Activated T-cell treated with anti-CD3 and anti-CD28 coated beads for 1 hour (primary cell): ENCODE measurements at places on chromosomes 2 and 18.
A peak's percentile ranks its signal among the peaks of the same experiment; 100 is the strongest.

GRCh38 chr2:32262105-32262504 lies 2.6 kb downstream of the NLRC4 start:
- no peak for DNase-seq

GRCh38 chr2:62717503-62718081 lies 12.1 kb downstream of the EHBP1 start:
- no peak for DNase-seq

GRCh38 chr2:125259451-125259850 lies 1234.4 kb downstream of the CNTNAP5 start:
- no peak for DNase-seq

DNA sequence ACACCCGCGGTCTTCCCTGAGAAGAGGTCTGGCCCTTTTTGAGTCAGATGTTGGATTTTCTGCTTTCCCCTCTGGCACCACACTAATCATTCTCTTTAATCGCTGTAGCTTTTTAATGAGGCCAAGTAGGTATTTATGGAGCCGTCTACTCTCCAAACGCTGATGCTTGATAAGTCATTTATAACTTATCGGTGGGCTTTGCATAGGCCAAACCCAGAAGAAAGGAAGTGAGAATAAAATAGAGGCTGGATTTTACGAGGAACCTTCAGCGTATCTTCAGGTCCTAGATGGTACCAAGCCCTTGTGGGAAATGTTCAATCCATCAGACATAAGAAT lies 142.5 kb upstream of the CTAGE1 start:
- DNase-seq, result no peak

DNA sequence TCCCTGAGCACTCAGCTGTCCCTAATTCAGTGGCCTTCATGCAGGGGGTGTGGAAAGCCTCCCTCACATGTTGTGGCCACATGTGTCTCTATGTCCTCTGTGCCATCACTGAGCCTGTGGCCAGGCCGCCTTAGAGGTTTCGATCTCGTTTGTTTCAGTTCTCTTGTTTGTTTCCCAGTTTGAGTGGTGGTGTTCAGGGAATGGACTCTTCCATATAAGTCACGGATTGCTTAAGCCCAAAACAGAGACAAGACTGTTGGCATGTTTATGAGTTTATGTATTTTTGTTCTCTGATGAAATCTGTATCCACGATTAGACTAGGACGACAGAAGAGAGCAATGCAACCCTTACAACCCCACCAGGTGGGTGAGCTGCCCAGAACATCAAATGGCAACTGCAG lies 134.5 kb downstream of the CCBE1 start:
- no peak for DNase-seq

GRCh38 chr2:170467568-170468422 lies 247.3 kb upstream of the SP5 start:
- DNase-seq, result no peak

- peak; percentile 57 for DNase-seq
Measured at GRCh38 chr18:74597034-74597661, 522 bp upstream of the ZNF407 start.

- DNase-seq, result no peak
Measured at GRCh38 chr18:50002781-50003180, 189.4 kb upstream of the ACAA2 start.

DNA sequence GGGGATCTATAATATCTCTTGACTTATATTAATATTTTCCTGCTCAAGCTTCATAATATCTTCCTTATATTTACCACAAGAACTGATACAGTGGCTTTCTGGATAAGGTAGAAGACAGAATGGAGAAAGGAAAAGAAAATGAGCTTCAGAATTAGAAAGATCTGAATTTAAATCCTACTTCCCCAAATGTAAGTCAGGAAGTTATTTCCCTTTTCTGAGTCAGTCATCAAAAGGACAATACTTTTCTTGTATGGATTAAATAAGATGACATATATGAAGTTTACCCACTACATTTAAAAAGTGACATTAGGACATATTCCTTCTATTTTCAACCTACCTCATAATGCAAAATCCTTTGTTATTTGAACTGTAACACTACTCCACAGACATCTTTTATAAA lies 19.0 kb downstream of the KRCC1 start:
- DNase-seq, result no peak

- no peak for DNase-seq
Measured at GRCh38 chr2:62054916-62055450, 140.9 kb upstream of the B3GNT2 start.

DNA sequence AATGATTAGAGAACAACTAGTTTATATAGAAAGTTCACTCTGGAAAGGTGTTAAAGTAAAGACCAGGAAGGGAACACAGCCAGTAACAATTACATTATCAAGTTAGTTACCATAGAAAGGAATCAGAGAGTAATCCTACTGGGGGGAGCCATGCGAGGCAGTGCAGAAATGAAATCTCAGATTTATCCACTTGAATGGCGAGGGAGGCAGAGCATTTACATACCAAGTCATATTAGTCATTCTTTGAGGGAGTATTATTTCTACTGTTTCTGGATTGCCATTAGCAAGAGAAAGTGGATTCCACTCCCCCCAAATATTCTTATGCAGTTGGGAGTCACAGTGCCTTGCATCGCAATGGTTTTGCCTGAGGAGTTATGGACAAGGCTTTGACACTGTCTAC lies 472.7 kb upstream of the TRIB2 start:
- no peak for DNase-seq

DNA sequence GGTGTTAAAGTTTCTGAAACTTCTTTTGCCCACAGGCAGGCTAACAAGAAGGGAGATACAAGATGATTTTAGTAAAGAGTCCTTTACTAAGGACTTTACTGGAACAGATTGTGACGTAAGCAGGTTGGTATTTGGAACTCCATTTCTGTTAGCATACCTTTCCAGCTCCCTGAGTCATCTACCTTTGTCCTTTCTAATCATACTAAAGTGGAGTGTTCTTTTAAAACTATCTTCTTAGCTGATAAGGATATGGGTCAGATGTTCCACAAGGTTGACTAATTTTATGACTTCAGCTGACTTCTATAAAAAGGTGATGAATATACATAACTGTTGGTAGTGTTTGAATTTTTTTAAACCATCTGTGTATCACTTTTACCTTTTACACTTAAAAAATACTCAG lies 21.1 kb downstream of the UGP2 start:
- no peak for DNase-seq

DNA sequence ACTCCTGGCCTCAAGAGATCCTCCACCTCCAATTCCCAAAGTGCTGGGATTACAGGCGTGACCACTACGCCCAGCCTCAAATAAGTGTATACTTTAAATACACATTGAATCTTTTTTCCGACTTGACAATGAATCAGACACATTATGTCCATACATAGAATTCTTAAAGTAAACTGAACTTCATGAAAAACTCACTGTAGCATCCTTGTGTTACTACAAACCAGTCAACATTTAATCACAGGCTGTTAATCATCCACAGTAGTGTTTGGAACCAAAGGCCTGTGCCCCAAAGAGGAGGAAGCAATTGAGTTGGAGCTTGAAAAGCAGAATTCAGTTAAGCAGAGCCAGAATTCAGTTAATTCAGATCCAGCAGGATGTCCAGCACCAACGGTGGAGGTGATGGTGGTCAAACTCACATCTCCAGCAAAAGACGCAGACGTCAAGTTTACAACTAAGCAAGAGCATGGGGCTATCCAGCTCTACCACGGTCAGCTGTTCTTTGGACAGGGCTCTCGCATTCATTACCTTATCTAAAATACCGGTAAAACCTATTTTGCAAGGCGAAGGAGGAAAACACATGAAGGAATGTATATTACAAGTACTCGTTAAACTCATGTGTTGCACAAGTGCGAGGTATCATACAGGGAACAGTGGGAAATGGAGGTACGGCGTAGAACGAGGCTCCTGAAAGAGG lies 1.2 kb downstream of the SLC39A6 start:
- DNase-seq, result no peak

DNA sequence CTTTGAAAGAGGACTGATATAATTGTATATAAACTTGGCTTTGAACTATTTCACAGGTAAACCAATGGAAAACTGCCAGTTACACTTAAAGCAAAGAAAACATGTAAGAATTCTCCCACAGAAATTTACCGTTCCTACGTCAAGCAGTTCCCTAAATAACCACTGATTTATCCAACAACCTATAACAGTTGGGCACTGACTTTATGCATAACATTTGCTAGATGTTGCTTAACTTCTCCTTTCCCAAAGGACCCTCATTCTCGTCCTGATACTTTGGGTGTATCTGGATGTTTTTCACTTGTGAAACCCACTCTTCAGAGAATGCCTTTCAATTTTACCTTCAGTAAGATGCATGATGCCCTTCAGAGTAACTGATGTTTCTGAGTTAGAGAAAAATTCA lies 43.8 kb downstream of the STAT1 start:
- no peak for DNase-seq

DNA sequence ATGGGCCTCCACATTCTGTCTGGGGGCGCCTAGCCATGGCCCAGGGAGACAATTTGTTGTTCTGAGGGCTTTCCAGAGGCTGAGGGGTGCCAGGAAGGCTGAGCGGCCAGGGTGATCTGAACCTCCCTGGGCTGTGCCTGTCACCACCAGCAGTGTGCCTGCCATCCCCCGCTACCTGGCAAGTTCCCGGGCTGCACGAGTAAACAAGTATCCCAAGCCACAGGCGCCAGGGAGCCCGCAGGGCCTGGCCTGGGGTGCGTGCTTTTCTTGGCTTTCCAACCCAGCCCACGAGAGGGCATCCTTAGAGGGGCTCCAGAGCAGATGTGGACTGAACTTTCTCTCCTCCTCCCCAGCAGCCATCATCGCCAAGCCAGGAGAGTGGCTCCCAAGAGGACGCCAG lies 35.1 kb upstream of the B3GNT7 start:
- DNase-seq, result no peak

- no peak for DNase-seq
Measured at GRCh38 chr2:67085146-67085545, 312.0 kb upstream of the ETAA1 start.

- DNase-seq, result no peak
Measured at GRCh38 chr2:241726459-241726858, 8.0 kb upstream of the D2HGDH start.

GRCh38 chr18:12540751-12541150 lies 117.2 kb downstream of the SPIRE1 start:
- DNase-seq, result no peak

DNA sequence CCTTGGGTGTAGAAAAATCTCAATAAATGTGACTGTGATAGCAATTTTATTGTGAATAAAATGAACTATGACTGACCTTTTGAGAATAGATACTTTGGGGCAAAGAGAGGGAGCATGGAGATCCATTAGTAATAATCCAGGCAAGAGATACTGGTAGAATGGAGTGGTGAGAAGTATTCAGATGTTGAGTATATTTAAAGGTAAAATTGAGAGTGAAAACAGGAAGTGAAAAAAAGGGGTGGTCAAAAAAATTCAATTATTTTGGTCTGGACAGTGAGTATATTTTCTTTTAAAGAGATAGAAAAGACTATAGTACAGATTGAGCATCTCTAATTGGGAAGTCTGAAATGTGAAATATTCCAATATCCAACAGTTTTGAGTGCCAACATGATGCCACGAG lies 1515.6 kb upstream of the NXPH2 start:
- no peak for DNase-seq

- no peak for DNase-seq
Measured at GRCh38 chr2:122863532-122863931, 1108.1 kb downstream of the TSN start.

DNA sequence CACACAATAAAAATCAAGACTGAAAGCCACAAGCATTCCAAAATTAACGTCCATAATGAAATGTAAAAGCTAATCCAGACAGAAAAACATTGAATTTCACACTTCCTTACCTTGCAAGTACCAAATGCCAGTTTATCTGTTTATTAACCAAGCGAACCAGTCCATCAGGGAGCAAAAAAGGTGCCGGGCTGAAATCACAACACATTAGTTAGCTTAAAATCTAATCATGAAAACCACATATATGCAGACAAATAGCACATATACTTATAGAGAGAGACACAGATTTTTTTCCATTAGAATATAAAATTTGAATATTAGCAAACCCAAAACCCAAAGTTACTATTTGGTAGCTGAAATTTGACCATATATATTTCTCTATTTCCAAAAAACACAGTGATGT lies 7.2 kb downstream of the NBAS start:
- DNase-seq, result no peak

DNA sequence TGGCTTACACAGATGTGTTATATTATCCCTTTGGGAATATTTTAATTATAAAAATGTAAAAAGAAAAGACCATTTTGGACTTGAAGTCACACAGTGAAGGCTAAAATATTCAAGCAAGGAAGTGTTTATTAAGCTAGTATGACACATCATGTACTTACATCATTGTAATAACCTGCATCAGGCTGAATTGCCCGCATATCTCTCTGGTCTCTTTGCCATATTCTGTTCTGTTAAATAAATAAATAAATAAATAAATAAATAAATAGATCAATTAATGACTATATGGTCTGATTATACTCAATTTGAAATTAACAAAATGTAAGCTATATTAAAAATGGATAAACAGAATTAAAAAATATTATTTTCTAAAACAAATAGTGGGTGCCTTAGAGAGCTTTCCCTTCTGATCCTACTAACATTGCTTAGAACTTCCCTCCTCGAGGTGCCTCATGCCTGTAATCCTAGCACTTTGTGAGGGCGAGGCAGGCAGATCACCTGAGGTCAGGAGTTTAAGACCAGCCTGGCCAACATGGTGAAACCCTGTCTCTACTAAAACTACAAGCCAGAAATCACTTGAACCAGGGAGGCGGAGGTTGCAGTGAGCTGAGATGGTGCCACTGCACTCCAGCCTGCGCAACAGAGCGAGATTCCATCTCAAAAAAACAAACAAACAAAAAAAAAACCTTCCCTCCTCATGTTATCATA lies 42.0 kb downstream of the WDR33 start:
- DNase-seq, result no peak

GRCh38 chr18:14917311-14917710 lies 169.3 kb downstream of the ANKRD30B start:
- no peak for DNase-seq

GRCh38 chr2:191522478-191523120 lies 155.3 kb upstream of the NABP1 start:
- DNase-seq, result no peak

DNA sequence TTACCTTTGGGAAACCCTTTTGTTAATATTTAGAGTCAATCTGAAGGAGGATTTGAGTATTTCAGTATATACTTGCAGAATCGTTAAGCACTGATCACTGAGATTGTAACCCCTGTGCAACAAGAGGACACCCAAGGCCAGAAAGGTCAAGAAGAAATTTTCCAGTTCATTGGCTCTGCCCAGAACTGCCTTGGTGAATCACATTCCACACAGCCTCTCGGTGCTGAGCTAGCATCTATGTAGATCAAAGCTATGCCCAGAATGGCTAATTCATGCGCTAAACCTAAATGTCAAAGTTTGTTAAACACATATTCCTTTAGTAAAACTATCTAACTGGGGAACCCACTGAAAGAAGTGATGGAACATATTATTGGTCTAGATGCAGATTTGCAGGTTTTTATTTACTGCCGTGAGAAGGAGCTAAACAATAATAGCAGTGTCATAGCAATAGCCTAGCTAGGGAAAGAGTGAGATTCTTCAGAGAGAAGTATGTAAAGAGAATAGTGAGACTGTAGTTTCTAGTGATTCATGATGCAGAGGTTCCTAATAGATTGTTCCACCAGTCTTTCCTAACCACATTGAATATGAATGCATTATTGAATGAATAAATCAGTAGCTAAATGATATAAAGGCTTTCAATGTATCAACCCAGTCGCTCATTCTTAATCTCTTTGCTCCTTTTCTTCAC lies 423.2 kb upstream of the CRIM1 start:
- no peak for DNase-seq

- no peak for DNase-seq
Measured at GRCh38 chr2:166413255-166413654, 37.5 kb upstream of the SCN9A start.
